ENCODE measurements at places on chromosomes 16 and 17. TPM values are rescaled to one million over a fixed set of nuclear protein-coding genes. Genes with fewer than 3 reads are reported as not detected.

The ABCA3 gene
- polyA plus RNA-seq, result 15.8 TPM

The SBK1 gene
- 12.0 TPM for polyA plus RNA-seq

The KRTAP2-2 gene
- polyA plus RNA-seq, result not detected

The OMG gene
- 5.2 TPM for polyA plus RNA-seq

The UMOD gene
- polyA plus RNA-seq, result 1.8 TPM

The TMEM220 gene
- polyA plus RNA-seq, result 12.1 TPM

The ACE gene
- polyA plus RNA-seq, result 38.7 TPM

The CSF3 gene
- polyA plus RNA-seq, result 0.14 TPM

The GNAO1 gene
- 27.6 TPM for polyA plus RNA-seq
